ENCODE measurements at places on chromosomes 12 and 14. TPM values are rescaled to one million over a fixed set of nuclear protein-coding genes. Genes with fewer than 3 reads are reported as not detected.

DNA sequence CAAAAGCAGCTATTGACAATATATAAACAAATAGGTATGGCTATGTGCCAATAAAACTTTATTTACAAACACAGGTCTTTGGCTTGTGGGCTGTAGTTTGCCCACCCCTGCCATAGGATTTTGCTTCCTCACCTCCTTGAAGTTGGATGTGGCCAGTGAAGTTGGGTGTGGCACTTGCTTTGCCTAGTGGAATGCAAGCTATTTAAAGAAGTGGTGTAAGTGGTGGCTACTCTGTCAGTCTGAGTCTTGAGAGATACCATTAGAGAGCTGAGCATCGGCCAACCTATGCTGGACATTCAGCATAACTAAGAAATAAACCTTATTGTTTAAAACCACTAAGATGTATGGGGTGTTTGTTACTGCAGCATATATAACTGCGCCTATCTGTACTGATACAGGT is 321.3 kb downstream of the RGS6 start:
- no peak overlapping the region for H3K4me3 ChIP-seq
- H3K27ac ChIP-seq, result no peak overlapping the region
- H3K4me1 ChIP-seq, result peaks cover 4% of the 10 kb centered on the region
- peaks cover 1% of the 10 kb centered on the region for H3K36me3 ChIP-seq
- no peak for DNase-seq

GRCh38 chr14:54609576-54609975 is 42.6 kb downstream of the SAMD4A start:
- H3K27ac ChIP-seq, result no peak overlapping the region
- H3K36me3 ChIP-seq, result no peaks in the 10 kb centered on the region
- H3K4me3 ChIP-seq, result no peak overlapping the region
- no peaks in the 10 kb centered on the region for H3K4me1 ChIP-seq

The LEMD3 gene
- total RNA-seq, result 16.5 TPM

- H3K27me3 ChIP-seq, result peaks cover 11% of the 10 kb centered on the region
- H3K4me1 ChIP-seq, result no peaks in the 10 kb centered on the region
- no peaks in the 10 kb centered on the region for H3K36me3 ChIP-seq
- DNase-seq, result no peak
These were observed 16.8 kb upstream of the KRT80 start for GRCh38 chr12:52208424-52209165.

DNA sequence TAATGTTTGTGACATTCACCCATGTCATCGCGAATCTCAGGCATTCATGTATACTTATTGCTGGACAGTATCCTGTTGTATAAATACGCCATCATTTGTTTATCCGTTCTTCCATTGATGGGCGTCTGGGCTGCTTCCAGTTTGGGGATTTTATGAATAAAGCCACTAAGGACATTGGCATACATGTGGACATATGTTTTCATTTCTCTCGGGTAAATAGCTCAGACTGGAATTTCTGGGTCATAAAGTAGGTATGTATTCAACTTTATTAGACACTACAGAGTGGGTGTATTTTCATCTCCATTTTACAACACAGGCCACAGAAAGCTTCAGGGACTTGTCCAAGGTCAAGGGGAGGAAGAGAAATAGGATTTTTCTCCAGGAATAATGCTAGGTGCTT is 48.9 kb downstream of the HRK start:
- DNase-seq, result no peak
- H3K36me3 ChIP-seq, result peaks cover 7% of the 10 kb centered on the region
- H3K27me3 ChIP-seq, result no peaks in the 10 kb centered on the region
- H3K4me3 ChIP-seq, result no peak overlapping the region

DNA sequence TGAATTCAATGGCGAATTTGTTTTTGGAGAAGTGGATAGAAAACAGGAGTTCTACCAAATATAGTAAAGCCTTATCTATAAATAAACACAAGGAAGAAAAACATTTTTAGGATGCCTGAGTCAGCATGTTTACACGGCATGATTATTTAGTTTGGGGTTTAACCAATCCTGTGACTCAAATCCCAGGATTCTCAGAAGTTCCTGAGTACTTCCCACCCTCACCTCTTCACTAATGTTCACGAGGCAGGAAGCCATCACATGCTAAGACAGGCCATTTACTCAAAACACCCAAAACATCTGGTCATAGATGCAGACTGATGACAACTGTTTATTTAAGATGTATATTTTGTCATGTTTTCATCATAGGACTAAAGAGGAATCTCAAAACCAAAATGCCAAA is 3.4 kb upstream of the GLRX5 start:
- H3K4me1 ChIP-seq, result peaks cover 55% of the 10 kb centered on the region
- peak overlapping the region; percentile 67 for H3K27ac ChIP-seq
- H3K36me3 ChIP-seq, result peaks cover 26% of the 10 kb centered on the region
- peak overlapping the region; percentile 32 for H3K4me3 ChIP-seq

The SLC7A8 gene
- 1.7 TPM for total RNA-seq
